CD4-positive, alpha-beta T cell treated with Interleukin-4 for 1 hour (primary cell): ENCODE measurements at places on chromosomes 13 and 19.

- DNase-seq, result no peak
These were observed 22.6 kb upstream of the CDC16 start for GRCh38 chr13:114212158-114212495.

DNA sequence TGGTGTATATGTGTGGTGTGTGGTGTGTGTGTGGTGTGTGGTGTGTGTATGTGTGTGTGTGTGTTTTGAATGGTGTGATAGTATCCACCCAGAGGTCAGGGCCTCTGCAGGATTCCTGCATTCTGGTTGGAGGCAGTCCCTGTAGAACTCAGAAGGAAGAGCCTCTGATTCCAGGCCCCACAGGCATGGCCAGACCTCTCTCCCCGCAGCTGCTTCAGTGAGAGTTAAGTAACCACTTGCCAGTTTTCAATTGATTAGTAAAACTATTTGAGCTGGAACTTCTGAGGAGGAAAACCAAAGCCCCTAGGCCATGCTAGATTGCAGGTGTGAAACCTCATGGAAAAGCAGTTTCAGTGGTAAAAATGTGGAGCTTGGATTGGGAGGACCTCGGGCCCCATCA is 2.1 kb downstream of the ATP12A start:
- DNase-seq, result no peak

DNA sequence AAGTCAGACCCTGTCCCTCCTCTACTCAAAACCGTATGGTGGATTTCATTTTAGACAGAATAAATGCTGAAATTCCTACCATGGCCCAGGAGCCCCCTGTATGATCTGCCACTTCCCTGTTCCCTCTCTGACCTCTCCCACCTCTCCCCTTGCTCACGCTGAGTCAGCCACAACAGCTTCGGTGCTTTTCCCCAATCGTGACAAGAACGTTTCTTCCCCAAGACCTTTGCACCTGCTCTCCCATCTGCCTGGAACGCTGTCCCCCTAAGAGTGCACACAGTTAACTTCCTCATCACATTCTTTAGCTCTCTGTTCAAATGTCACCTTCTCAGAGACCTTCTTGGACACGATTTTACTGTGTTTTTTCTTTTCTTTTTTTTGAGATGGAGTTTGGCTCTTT is 2.3 kb downstream of the VRK3 start:
- DNase-seq, result no peak

GRCh38 chr13:66402546-66402945 is 827.6 kb downstream of the PCDH9 start:
- no peak for DNase-seq

DNA sequence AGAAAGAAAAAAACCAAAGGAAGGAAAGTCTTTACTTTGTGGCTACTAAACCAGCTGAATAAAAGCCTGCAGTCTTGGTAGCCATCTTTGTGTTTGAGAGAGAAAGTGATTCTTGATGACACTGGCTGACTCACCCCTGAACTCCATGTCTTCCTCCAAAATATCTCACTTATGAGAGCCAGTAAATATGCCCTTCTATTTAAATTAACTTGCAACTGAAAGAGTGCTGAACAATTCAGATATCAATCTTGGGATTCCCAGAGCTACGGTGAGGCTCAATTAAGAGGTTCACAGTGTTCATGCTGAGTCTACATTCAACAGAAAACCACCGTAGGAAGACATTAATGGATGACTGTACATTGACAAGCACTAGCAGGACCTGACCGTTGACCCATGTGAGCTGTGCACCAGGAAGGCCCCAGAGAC is 57.9 kb downstream of the KCTD12 start:
- no peak for DNase-seq

DNA sequence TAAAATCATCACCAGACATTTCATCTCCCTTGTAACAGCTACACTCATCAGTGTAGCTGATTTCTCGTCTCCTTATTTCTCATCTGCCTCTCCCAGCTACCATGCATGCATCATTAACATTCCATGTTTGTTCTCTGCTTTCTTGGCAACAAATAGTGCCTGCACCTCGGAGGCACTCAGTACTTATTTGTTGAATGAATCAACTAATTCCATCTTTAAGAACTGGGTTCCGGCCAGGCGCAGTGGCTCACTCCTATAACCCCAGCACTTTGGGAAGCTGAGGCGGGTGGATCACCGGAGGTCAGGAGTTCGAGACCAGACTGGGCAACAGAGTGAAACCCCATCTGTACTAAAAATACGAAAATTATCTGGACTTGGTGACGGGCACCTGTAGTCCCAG is 63.9 kb upstream of the GTF3A start:
- no peak for DNase-seq

DNA sequence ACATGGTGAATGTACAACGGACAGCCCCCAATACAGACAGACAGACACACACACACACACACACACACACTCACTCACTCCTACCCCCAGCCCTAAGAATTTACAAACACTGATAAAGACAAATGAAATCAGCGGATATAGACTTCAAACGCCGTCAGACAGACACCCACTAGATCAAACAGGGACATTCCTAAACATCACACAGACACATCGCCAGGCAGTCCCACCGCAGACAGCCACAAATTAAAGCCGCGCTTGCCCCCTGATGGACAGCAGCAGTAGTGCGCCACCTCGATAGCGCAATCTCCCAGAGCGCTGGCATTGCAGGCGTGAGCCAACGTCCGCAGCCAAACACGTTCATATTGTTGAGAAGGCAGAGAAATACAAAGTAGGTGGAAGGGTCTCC is 24.7 kb upstream of the ADGRE1 start:
- peak; percentile 95 for DNase-seq

DNA sequence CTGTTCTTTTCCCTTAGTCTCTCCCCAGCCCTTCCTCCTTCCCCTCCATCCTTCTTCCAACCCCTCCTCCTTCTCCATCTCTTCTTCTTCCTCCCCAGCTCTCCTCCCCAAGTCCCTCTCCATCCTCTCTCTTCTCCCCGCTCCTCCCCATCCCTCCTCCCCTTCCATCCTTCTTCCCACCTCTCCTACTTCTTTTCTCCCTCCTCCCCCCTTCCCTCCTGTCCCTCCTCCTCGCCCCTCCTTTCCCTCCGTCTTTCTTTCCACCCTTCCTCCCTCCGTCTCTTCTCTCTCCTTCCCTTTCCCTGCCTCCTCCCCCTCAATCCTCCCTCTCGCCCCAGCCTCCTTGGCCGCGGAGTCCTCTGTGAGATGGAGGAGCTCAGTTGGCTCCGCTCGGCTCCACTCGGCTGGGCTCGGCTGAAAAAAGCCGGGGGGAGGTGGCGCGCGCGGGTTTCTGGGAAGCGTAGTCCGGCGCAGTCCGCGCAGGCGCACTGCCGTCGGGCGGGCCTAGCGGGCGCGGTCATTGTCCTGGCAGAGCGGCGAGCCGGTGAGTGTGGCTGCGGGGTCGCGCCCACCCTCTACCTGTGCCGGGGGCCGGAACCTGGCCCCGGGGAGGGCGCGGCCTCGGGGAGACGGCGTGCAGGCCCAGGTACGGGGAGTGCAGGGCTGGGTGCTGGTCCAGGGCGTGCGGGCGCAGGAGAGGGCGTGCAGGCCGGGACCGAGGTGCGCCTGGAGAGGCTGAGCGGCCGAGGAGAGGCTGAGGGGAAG is at the start of gene ZNF71:
Gene ZNF71 (plus strand): TSS at position 520 of the 765 bp plus-strand sequence. CDS start 6,257 bp downstream, outside the sequence.
- peak; percentile 88 for DNase-seq
